ENCODE measurements at places on chromosomes 6 and 20.

- no peak for DNase-seq
Measured at GRCh38 chr6:43779852-43780236, 9.8 kb downstream of the VEGFA start.

GRCh38 chr6:14721103-14721758 is 524.6 kb upstream of the JARID2 start:
- peak; percentile 58 for DNase-seq

DNA sequence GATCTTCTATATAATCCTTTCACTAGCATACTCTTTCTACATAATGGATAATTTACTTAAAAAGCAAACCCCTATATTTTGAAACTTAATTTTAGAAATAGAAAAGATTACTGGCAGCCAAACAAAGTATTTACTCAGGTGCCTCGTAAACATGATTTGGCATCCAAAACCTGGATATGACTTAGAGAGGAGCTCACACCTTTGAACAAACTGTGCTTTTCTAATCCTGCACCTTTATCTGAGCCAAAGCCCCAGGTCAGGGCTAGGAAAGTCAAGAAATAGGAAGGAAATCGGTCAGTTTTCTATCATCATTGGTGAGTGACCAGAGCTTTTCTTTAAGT is 170.9 kb downstream of the PHF3 start:
- DNase-seq, result no peak

DNA sequence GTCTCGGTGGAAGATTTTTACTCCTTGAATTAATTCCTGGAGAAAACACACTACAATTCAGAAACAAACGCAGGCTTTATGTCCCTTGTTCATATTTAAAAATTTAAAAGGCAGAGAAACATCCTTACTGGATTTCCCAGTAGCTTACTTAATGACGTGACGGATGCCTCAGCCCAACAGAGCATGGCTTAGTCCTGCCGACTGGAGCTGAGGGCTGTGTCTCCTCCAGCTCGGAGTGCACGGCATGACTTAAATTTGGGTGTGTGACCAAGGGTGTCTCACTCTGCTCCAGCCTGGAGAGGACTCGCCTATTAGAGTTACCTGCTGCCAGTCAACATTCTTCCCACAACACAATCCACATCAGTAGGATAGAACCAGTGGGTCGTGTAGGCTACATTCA is 107.1 kb downstream of the PSMB1 start:
- peak; percentile 68 for DNase-seq

- DNase-seq, result peak; percentile 50
Measured at GRCh38 chr20:23917024-23917725, 37.6 kb upstream of the CST5 start.

GRCh38 chr20:4730780-4731179 is 9.1 kb downstream of the PRND start:
- peak; percentile 57 for DNase-seq

DNA sequence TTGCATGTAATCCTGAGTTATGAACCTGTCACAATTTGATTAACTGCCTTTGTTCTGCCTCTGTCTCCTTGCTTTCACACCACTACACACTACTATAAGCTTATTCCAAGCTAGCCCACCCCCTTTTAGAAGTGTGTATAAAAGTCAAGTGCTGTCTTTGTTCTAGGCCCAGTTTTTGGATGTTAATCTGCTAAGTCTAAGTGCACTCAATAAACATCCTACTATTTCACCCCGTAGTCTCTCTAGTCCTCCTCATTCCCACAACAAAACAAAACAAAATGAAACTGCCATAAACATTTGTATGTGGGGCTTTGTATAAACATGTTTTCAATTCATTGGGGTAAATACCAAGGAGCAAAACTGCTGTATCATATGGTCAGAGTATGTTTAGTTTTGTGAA is 16.1 kb upstream of the SPACA1 start:
- no peak for DNase-seq

DNA sequence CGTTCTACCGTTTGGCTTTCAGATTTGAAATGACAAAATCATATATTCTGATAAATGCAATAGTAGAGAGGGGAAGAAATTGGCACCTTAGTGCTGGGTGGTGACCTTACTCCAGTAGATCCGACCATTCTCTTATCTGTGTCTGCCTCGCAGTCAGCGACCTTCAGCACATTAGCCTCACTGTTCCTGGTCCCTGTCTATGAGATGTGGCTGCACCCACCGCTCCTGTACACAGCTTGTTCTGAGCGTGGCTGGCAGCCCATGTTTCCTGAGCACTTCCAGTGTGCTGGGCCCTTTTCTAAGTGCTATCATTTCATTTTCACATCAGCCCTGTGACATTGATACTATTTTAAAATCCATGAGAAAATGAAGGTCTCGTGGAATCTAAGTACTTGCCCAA is 138.1 kb downstream of the TMEM242 start:
- DNase-seq, result no peak

GRCh38 chr6:152310371-152310954 is 326.7 kb downstream of the SYNE1 start:
- DNase-seq, result no peak

GRCh38 chr20:10507052-10507451 is 71.9 kb downstream of the SLX4IP start:
- no peak for DNase-seq

DNA sequence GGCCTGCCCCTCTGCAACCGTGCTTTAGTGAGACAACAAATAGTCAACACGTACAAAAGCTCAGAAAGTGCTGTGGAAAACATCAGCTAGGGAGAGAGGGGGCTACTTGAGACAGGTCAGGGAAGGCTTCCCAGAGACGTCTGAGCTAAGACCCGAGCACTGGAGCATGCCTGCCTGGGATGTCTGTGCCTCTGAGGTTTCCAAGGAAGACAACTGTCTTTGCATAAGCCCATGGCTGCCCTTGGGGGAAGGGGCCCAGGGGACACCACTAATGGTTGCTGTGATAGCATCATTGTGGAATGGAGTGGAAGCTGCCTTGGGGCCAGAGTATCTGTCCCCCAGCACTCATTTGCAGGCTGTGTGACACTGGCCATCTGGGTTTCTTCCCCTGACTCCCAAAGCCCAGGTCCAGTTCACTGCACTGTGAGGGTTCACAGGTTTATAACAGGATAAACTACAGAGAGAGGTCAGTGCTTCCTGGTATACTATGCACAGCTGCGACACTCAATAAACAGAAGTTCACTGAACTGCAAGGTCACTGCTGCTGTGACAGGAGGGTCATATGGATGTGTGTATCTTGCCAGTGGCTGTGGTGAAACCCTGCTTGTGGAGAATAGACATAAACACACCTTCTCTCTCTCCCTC is 1.5 kb upstream of the ARFGEF2 start:
- no peak for DNase-seq

- DNase-seq, result no peak
Measured at GRCh38 chr6:21186479-21187055, 407.0 kb upstream of the SOX4 start.

GRCh38 chr6:53325785-53326184 is 23.0 kb downstream of the ELOVL5 start:
- no peak for DNase-seq

DNA sequence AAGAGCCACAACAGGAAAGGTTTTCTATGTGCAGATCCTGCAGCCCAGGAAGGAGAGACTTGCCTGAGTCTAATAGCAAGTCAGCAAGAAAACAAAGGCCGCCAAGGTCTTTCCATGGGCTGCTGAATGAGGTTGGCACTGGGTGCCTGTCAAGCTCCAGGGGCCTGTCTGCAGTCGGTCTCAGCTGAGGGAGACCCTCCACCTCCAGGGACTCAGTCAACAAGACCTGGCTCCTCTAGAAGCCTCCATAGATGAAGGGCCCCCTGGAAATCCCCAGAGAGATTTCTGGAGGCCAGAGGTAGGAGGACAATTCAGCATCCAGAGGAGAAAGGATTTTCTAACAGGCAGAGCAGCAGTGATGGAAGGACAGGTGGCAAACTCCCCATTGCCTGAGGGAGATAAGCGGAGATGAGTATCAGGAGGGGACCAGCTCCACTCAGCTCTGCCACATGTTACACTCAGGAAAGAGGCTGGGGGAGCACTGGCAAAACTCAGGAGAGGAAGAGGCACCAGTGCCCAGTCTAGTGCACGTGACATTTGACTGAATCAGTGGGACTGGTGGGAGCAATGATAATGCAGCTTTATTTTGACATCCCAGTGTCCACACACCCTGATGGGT is 33.5 kb upstream of the FKBP1A start:
- DNase-seq, result no peak

DNA sequence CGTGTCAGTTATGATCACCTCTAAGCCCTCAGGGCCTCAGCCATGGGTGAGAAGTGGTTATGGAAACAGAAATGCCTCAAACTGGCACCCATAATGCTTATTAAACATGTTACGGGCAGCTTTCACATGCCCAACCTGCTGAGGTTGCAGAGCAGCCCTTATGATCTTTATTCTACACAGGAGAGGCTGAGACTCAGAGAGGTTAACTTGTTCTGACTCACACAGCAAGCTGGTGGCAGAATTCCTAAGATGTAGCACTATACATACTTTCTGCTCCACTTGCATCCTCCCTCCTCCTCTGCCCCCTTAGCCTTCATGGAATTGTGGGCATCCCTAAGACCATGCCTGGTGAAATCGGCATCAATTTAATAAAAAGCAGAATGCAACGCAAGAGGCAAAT is 34.7 kb upstream of the IGF2R start:
- DNase-seq, result no peak

DNA sequence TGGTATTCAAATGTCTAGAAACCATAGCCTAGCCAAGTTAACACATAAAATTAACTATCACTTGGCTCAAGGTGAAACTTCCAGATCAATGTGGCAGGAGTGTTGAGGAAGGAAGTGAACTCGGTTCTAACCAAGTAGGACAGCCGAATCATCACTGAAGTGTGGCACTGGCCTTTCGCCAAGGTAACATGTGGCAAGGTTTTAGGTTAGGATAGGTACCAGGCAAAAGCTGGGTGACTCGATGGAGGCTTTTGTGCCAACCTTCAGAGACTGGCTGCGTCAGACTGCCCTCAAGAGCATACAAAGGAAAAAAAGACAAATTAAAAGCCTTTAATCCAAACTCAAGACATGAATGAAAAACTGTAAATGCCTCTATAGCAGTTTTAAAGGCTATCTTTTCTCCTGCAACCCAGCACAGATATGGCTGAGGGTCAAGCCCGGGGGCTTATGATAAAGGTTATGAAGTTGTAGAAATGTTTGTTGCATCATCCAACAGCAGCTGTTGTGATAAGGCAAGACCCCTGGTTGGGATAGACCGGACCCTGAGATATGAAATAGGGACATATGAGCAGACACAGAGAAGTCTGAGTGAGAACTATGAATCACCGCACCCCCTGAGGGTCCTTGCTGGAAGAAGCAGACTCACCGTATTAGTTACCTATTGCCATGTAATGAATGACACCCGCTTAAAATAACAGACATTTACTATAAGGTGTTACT is 11.9 kb downstream of the PSMB9 start:
- DNase-seq, result no peak

DNA sequence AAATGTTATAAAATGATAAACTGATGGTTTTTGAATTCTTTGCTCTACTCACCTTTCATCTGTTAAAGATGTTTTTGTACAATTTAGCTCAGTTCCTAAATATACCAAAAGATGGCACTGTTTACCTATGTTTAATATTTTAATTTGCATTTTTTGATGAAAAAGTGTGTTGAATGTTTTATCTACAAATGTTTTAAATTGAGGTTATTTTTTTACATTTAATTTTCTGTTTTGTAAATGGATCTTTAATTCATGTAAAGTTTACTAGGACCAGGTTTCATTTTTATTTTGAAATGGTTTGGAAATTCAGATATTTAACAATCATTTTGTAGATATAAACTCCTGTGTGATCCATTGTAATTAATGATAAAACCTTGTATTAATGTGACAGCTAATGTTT is 30.0 kb downstream of the CDKAL1 start:
- peak; percentile 33 for DNase-seq

GRCh38 chr6:36150283-36150682 is 20.0 kb downstream of the MAPK13 start:
- peak; percentile 33 for DNase-seq

- DNase-seq, result peak; percentile 75
Measured at GRCh38 chr6:43628393-43629103, 516 bp downstream of the GTPBP2 start.

DNA sequence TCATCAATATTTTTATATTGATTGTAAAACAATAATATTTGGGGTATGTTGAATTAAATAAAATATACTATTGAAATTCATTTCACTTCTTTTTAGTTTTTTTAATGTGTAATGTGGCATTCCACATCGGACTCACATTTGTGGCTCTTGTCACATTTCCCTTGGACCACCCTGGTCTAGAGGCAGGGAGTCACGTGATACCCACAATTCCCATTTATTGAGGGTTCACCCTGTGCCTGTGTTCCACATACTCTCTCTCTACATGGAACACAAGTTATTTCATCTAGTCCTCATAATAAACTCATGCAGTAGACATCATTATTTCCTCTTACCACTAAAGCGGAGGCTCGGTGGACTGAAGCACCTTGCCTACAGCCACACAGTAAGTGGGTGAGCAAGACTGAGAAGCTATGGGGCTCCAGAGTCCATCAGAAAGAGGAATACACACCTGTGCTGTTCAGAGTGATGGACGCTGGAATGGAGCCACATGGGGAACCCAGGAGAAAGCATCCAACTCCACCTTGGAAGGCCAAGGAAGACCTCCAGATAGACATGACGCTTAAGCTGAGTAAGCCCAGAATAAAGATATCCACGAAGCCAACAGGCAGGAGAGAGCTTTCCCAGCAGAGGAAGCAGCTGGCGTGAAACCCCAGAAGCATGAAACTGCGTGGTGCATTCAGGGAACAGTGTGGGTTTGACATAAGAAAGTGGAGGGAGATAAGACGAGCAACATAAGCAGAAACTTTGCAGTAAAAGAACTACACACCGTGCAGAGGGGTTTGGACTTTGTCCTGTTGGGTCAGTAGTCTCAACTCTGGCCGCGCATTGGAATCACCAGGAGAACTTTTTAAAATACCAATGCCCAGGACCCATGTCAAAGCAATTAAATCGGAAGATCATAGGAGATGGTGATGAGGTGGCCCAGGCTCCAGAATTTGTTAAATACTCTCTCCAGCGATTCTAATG is 49.5 kb downstream of the UNC5CL start:
- no peak for DNase-seq

GRCh38 chr6:131159578-131159977 is 24.3 kb downstream of the AKAP7 start:
- DNase-seq, result no peak

DNA sequence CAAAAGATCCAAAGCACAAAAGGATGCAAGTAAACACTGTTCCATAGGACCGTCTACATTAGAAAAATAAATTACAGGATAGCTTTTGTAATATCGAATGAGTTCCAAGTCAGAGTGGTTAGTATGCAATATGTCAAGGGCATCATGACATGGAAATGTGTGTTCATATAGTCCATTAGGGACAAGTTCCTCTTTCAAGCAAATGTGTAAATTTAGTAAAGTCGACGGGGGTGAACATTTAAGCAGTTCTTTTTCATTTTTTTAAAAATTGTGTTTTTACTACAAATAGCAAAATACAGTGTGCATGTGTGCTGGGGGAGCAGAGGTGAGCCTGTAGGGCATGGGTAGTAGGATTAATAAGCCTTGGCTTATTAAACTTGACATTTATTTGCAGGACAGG is 359.0 kb downstream of the ESR1 start:
- DNase-seq, result no peak

GRCh38 chr20:4870906-4871305 is 130.4 kb downstream of the SLC23A2 start:
- DNase-seq, result no peak

All from muscle of leg (tissue), 16 donors.